ENCODE measurements at places on chromosomes 4 and X. TPM values are rescaled to one million over a fixed set of nuclear protein-coding genes. Genes with fewer than 3 reads are reported as not detected.

The TKTL1 gene
- total RNA-seq: 0.12 TPM

DNA sequence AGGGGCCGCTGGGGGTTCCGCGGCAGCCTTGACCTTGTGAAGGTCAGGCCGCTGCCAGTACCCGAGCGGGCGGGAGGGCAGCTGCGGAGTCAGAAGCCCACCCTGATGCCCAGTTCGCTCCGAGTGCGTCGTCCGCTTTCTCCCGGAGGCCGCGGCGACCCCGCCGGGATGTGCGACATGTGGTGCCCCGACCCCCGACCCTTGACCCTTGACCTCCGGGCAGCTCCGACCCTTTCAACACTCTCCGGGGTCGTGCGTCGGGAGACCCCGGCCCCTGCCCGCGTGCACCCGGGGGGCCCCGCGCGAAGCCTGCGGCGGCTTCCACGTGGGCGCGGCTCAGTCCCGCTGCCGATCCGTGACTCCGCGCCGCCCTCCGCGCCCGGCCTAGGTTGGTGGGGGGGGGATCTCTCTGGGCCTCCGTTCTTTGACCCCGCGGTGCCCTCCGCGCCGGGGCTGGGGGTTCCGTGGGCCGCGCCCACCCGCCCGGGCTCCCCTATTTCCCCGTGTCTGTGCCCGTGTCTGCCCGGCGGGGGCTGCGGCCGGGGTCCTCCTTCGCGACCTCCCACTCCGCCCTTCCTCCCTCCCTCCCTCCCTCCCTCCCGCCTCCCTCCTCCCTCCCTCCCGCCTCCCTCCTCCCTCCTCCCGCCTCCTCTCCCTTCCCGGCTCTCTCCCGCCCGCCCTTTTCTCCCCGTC is 609 bp upstream of the SLC25A6 start:
- peaks cover 43% of the 10 kb centered on the region for H3K4me1 ChIP-seq
- H3K4me3 ChIP-seq: peak overlapping the region; percentile 93
- no peak for DNase-seq
- H3K36me3 ChIP-seq: peaks cover 48% of the 10 kb centered on the region
- peak overlapping the region; percentile 95 for H3K27ac ChIP-seq

- no peaks in the 10 kb centered on the region for H3K4me1 ChIP-seq
- no peaks in the 10 kb centered on the region for H3K36me3 ChIP-seq
- H3K27ac ChIP-seq: no peak overlapping the region
- H3K4me3 ChIP-seq: no peak overlapping the region
- no peaks in the 10 kb centered on the region for H3K27me3 ChIP-seq
- DNase-seq: no peak
Measured at GRCh38 chrX:47097018-47097417, 18.8 kb downstream of the RGN start.

GRCh38 chr4:101256222-101256621 is 91.1 kb downstream of the PPP3CA start:
- DNase-seq: no peak
- peaks cover 4% of the 10 kb centered on the region for H3K36me3 ChIP-seq
- H3K27me3 ChIP-seq: no peaks in the 10 kb centered on the region
- peaks cover 18% of the 10 kb centered on the region for H3K4me1 ChIP-seq

- no peak for DNase-seq
- peaks cover 18% of the 10 kb centered on the region for H3K4me1 ChIP-seq
- peak overlapping the region; percentile 3 for H3K4me3 ChIP-seq
- peak overlapping the region; percentile 61 for H3K27ac ChIP-seq
- no peaks in the 10 kb centered on the region for H3K36me3 ChIP-seq
Measured at GRCh38 chrX:125295337-125295736, 24.3 kb upstream of the TEX13C start.

DNA sequence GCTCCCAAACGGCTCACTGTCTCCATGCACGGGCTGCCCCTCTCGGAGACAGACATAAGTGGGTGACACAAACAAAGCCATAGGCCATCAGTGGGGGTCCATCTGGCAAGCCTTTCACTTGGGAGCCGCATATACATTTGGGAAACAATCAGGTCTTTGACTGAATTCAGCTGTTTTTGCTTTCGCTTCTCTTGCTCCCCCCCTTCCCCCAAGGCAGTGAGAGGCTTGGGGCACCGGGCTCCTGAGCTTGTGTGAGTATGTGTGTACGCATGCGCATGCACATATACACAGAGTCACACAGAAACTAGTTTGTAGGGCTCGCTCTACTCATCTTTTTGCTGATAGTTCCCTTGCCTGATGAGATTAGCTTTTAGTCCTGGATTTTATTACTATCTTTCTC is 284.4 kb downstream of the AFF2 start:
- H3K36me3 ChIP-seq: no peaks in the 10 kb centered on the region
- no peak overlapping the region for H3K4me3 ChIP-seq
- no peaks in the 10 kb centered on the region for H3K27me3 ChIP-seq
- no peak overlapping the region for H3K27ac ChIP-seq
- no peak for DNase-seq

The SSX2 gene
- total RNA-seq: not detected

The MAGED4B gene
- total RNA-seq: 0.32 TPM

GRCh38 chr4:60128888-60129287 is 1071.2 kb upstream of the ADGRL3 start:
- no peak overlapping the region for H3K27ac ChIP-seq
- no peaks in the 10 kb centered on the region for H3K36me3 ChIP-seq
- no peak overlapping the region for H3K4me3 ChIP-seq
- no peaks in the 10 kb centered on the region for H3K27me3 ChIP-seq
- no peak for DNase-seq

GRCh38 chr4:113468165-113469022 is 293.1 kb downstream of the CAMK2D start:
- no peak for DNase-seq
- H3K27me3 ChIP-seq: no peaks in the 10 kb centered on the region
- H3K27ac ChIP-seq: peak overlapping the region; percentile 89
- H3K4me1 ChIP-seq: peaks cover 28% of the 10 kb centered on the region
- no peak overlapping the region for H3K4me3 ChIP-seq
- H3K36me3 ChIP-seq: peaks cover 40% of the 10 kb centered on the region

- H3K36me3 ChIP-seq: no peaks in the 10 kb centered on the region
- H3K4me3 ChIP-seq: no peak overlapping the region
- no peaks in the 10 kb centered on the region for H3K4me1 ChIP-seq
- H3K27me3 ChIP-seq: no peaks in the 10 kb centered on the region
- no peak for DNase-seq
Measured at GRCh38 chr4:155085843-155086530, 122.4 kb upstream of the NPY2R start.

The JCHAIN gene
- not detected for total RNA-seq

DNA sequence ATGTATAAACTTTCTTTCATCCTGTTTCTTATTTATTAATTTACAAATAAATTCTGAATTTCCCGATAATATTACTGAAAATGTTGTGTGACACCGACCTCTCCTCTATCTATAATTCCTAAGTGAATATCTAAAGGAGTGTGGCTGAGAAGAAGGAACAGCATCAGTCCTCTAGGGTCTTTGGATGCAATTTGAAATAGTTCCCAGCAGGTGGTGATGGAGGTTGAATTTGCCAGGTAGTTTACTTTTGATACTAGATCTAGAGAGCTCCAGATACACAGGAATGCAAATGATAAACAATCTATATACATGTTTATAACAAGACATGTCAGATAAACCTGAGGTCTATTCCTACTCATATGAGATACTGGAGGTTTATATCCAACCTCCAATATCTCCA is 305.4 kb downstream of the PCDH18 start:
- no peaks in the 10 kb centered on the region for H3K27me3 ChIP-seq
- H3K27ac ChIP-seq: no peak overlapping the region
- no peaks in the 10 kb centered on the region for H3K4me1 ChIP-seq

The FGF5 gene
- not detected for total RNA-seq

GRCh38 chr4:101239665-101240064 is 107.7 kb downstream of the PPP3CA start:
- no peak overlapping the region for H3K4me3 ChIP-seq
- H3K27me3 ChIP-seq: peaks cover 4% of the 10 kb centered on the region
- no peaks in the 10 kb centered on the region for H3K36me3 ChIP-seq
- no peak overlapping the region for H3K27ac ChIP-seq

DNA sequence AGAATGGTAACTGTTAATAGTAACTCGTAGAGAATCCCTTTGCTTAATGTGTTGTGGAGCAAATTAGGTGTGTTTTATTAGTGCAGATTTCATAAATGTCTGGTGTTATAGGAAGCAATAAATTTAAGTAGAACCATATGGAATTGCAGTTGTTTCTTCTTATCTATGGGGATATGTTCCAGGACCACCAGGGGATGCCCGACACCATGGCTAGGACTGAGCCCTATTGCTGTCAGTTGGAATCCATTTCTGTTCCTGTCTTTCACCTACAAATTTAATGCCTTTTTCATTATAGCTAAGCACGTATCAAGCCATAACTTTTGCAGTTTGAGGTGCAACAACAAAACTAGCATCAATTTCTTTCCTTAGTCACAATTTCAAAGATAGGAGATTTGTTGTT is 72.5 kb downstream of the DDIT4L start:
- DNase-seq: no peak
- no peak overlapping the region for H3K4me3 ChIP-seq
- peaks cover 3% of the 10 kb centered on the region for H3K27me3 ChIP-seq
- H3K4me1 ChIP-seq: peaks cover 10% of the 10 kb centered on the region
- no peaks in the 10 kb centered on the region for H3K36me3 ChIP-seq

GRCh38 chrX:24184018-24184417 is 34.5 kb downstream of the ZFX start:
- DNase-seq: no peak
- H3K36me3 ChIP-seq: peaks cover 6% of the 10 kb centered on the region
- H3K27me3 ChIP-seq: no peaks in the 10 kb centered on the region
- no peak overlapping the region for H3K4me3 ChIP-seq
- H3K27ac ChIP-seq: no peak overlapping the region
- peaks cover 9% of the 10 kb centered on the region for H3K4me1 ChIP-seq

The COL25A1 gene
- not detected for total RNA-seq

GRCh38 chr4:134862116-134862515 is 660.5 kb upstream of the PABPC4L start:
- no peak for DNase-seq
- H3K27ac ChIP-seq: no peak overlapping the region
- no peaks in the 10 kb centered on the region for H3K36me3 ChIP-seq
- no peaks in the 10 kb centered on the region for H3K27me3 ChIP-seq
- no peaks in the 10 kb centered on the region for H3K4me1 ChIP-seq
- H3K4me3 ChIP-seq: no peak overlapping the region

GRCh38 chr4:26058537-26058936 is 144.5 kb downstream of the SMIM20 start:
- H3K4me3 ChIP-seq: no peak overlapping the region
- H3K27ac ChIP-seq: peak overlapping the region; percentile 62
- no peaks in the 10 kb centered on the region for H3K27me3 ChIP-seq

- H3K36me3 ChIP-seq: no peaks in the 10 kb centered on the region
- DNase-seq: no peak
- H3K4me3 ChIP-seq: no peak overlapping the region
- no peak overlapping the region for H3K27ac ChIP-seq
Measured at GRCh38 chrX:35819241-35819640, 21.1 kb downstream of the MAGEB16 start.

DNA sequence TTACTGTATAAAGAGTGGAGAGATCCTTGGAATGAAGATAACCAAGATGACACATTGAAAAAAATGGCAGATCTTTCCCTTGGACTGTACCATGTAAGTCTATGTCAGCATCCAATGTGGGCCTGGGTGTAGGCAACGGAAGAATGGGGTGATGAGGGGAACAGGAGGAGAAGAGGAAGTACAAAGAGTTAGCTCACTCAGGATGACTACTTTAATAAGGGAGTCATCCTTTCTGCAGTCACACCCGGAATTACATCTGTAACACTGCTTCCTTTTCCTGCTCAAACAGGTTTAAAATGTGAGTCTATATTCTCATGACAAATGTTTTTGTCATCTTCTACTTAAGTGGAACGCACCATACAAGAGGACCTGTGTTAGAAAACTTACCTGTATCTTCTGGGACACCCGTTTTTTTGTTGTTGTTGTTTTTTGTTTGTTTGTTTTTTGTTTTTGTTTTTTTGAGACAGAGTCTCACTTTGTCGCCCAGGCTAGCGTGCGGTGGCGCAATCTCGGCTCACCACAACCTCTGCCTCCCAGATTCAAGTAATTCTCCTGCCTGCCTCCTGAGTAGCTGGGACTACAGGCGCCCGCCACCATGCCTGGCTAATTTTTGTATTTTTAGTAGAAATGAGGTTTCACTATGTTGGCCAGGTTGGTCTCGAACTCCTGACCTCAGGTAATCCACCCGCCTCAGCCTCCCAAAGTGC is 18.0 kb downstream of the HPSE start:
- H3K27ac ChIP-seq: no peak overlapping the region
- DNase-seq: no peak
- H3K27me3 ChIP-seq: no peaks in the 10 kb centered on the region
- H3K36me3 ChIP-seq: peaks cover 28% of the 10 kb centered on the region
- H3K4me1 ChIP-seq: peaks cover 7% of the 10 kb centered on the region
- no peak overlapping the region for H3K4me3 ChIP-seq

The PGAM4 gene
- total RNA-seq: 0.47 TPM

GRCh38 chr4:112172180-112172579 is 26.9 kb downstream of the FAM241A start:
- no peak overlapping the region for H3K27ac ChIP-seq
- no peaks in the 10 kb centered on the region for H3K27me3 ChIP-seq
- H3K4me1 ChIP-seq: peaks cover 33% of the 10 kb centered on the region

The GABRG1 gene
- not detected for total RNA-seq

DNA sequence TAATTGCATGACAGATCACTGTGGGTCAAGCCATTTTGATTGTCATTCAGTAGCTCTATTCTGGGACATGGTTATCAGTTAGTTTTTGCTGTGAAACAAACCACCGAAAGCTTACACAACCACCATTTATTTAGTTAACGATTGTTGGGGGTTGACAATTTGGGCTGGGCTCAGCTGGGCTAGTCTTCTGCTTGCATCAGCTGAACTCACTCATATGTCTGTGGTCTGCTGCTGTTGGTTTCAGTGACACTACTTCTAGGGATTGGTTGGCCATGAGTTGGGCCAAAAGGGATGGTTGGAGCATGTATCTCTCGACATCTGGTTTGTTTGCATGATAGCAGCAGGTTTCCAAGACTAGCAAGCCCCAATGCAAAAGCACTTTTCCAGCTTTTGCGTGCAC is 5.3 kb upstream of the SMIM10 start:
- H3K27ac ChIP-seq: no peak overlapping the region
- H3K4me3 ChIP-seq: no peak overlapping the region
- no peaks in the 10 kb centered on the region for H3K36me3 ChIP-seq
- H3K4me1 ChIP-seq: no peaks in the 10 kb centered on the region
- H3K27me3 ChIP-seq: peaks cover 12% of the 10 kb centered on the region
- no peak for DNase-seq

- no peak for DNase-seq
- H3K27ac ChIP-seq: no peak overlapping the region
- no peaks in the 10 kb centered on the region for H3K4me1 ChIP-seq
- no peaks in the 10 kb centered on the region for H3K27me3 ChIP-seq
- H3K4me3 ChIP-seq: no peak overlapping the region
- no peaks in the 10 kb centered on the region for H3K36me3 ChIP-seq
Measured at GRCh38 chr4:64822405-64822804, 413.2 kb upstream of the TECRL start.

The ARHGEF6 gene
- total RNA-seq: 39.8 TPM

- H3K27ac ChIP-seq: no peak overlapping the region
- H3K4me3 ChIP-seq: no peak overlapping the region
- H3K4me1 ChIP-seq: no peaks in the 10 kb centered on the region
- no peak for DNase-seq
Measured at GRCh38 chr4:65798498-65799127, 128.3 kb upstream of the EPHA5 start.

- no peak overlapping the region for H3K27ac ChIP-seq
- no peaks in the 10 kb centered on the region for H3K36me3 ChIP-seq
- H3K4me3 ChIP-seq: no peak overlapping the region
- H3K27me3 ChIP-seq: no peaks in the 10 kb centered on the region
Measured at GRCh38 chrX:41475191-41475590, 28.0 kb downstream of the NYX start.

- H3K36me3 ChIP-seq: peaks cover 2% of the 10 kb centered on the region
- no peak overlapping the region for H3K4me3 ChIP-seq
- peaks cover 38% of the 10 kb centered on the region for H3K4me1 ChIP-seq
- H3K27ac ChIP-seq: no peak overlapping the region
Measured at GRCh38 chr4:100170986-100171385, 19.3 kb downstream of the DDIT4L start.

The CLGN gene
- total RNA-seq: not detected
